ENCODE measurements at places on chromosomes 7 and 10. TPM values are rescaled to one million over a fixed set of nuclear protein-coding genes. Genes with fewer than 3 reads are reported as not detected.

- DNase-seq = peak; percentile 67
Observed at GRCh38 chr7:38398725-38399321, 125.4 kb upstream of the TARP start.

Gene GTF2IRD1
- polyA plus RNA-seq = 20.2 TPM

- DNase-seq = no peak
Observed at GRCh38 chr7:20529260-20529659, 86.2 kb upstream of the ABCB5 start.

Gene TLL2
- polyA plus RNA-seq = 0.28 TPM

DNA sequence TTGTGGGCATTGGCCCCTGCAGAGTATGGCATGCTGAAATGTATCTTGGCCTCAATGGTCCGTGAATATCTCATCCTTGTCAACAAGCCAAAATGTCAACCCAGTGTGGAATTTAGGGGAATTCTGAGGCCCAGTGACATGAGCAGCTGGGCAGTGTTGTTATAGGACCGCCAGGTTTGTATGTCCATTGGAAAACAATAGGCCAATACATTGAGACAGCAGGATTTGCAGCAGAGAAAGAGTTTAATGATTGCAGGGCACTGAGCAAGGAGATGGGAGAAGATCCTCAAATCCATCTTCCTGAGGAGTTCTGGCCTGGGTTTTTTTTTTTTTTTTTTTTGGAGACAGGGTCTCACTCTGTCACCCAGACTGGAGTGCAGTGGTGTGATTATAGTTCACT lies 95.7 kb upstream of the BAIAP2L1 start:
- DNase-seq = no peak

Gene RTKN2
- polyA plus RNA-seq = 1.5 TPM

DNA sequence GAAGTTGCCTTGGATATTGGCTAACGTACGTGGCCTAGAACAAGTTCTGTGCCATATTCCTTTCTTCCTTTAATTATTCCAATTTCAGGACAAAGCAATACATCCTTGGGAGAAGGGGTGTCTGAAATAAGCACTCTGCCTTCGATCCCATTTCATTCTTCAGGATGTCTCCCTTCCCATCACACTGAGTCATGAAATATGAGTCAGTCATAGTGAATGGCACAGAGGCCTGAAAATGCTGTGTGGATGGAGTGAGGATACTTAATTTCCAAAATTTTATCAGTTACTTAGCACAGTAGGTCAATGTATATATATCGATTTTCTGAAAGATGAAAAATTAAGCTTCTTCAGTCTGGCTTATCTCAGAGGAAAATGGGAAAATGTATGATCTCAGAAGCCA lies 19.5 kb downstream of the EVX1 start:
- DNase-seq = no peak

GRCh38 chr7:47085491-47086275 lies 496.2 kb downstream of the TNS3 start:
- DNase-seq = no peak

GRCh38 chr10:21953585-21954057 lies 49.9 kb downstream of the DNAJC1 start:
- peak; percentile 54 for DNase-seq

DNA sequence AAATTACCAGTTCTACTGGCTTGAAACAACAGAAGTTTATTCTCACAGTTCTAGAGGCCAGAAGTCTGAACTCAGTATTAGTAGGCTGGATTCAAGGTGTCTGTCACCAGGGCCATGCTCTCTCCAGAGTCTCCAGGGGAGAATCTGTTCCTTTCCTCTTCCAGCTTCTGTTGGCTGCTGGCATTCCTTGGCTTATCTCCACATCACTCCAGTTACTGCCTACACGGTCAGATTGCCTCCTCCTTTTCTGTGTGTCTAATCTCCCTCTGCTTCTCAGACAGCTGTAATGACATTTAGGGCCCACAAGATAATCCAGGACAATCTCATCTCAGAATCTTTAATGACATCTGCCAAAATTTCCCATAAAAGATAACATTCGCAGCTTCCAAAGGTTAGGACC lies 36.6 kb downstream of the MAPK8 start:
- no peak for DNase-seq

Gene CFAP58
- 0.47 TPM for polyA plus RNA-seq

Gene ZNF783
- 12.5 TPM for polyA plus RNA-seq

Gene FAM180A
- polyA plus RNA-seq = 0.08 TPM

- no peak for DNase-seq
Observed at GRCh38 chr7:115965236-115965635, 65.3 kb downstream of the TFEC start.

DNA sequence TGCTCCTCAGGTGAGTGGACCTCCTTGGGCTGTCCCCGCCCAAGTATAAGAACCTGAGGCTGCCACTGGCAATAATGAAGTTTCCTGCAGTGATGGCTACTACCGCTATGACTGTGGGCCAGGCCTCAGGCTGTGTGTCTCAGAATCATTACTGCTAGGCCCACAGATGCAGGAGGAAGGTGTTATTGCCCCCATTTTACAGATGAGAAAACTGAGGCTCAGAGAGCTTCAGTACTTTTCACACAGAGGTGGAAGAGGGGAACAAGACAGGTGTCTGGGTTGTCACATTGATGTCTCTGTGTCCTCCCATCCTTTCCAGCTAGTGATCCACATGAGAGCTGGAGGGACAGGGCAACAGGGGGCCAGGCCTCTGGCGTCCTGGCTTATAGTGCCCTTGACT lies 155.2 kb downstream of the CDH23 start:
- DNase-seq = no peak

GRCh38 chr10:70546584-70546983 lies 56.0 kb downstream of the PRF1 start:
- DNase-seq = no peak

- no peak for DNase-seq
Observed at GRCh38 chr10:100776671-100777070, 31.3 kb downstream of the PAX2 start.

DNA sequence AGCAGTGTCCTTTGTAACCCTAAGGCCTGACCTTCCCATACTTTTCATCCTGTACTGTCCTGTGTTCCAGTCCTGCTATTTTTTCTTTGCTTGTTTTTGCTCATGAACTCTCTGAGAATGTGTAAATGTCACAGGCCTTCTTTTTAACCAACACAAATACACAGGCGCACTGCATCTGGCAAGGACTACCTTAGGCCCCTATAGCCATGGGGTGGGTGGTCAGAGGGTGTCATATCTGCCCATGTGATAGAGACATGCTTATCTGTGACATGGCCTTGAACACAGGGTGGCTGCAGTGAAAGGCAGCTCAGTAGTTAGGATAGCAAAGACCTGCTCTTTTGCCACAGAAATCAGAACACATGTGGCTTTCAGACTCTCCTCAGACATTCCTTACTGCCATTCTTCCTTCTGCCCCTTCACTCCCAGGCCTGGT lies 3.9 kb upstream of the MBL2 start:
- DNase-seq = no peak

DNA sequence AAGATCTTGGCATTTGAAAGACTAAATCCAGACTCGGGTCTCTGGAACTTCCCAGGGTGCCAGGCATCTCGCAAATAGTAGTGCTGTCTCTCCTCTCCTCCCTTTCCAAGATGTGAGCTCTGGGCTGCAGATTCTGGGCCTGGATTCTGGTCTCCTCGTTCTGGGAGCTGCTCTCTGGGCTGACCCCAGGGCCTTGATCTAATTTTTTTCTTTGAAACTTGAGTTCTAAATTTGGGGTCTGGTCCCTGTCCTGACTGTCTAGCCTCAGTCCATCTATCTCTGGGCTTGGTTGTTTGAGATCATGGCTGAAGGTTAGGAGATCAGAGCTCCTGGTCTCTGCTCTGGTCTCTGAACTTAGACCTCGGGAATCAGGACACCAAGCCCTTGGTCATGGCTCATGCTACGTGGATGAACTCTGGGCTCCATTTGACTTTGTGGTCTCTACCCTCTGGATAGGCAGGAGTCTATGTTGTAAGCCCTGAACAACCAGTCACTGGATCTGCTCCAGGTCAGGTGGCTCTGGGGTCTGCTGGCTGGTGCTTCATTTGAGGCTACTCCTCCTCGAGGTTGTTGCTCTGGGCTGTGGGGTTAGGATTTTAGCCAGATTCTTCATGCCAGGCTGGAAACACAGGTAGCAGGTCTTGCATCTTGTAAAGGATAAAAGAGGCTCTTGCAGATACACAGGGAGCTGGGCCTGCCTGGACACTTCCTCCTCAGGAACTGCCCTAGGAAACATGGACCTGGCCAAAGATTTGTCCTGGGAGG lies 8.0 kb upstream of the MBL2 start:
- no peak for DNase-seq

DNA sequence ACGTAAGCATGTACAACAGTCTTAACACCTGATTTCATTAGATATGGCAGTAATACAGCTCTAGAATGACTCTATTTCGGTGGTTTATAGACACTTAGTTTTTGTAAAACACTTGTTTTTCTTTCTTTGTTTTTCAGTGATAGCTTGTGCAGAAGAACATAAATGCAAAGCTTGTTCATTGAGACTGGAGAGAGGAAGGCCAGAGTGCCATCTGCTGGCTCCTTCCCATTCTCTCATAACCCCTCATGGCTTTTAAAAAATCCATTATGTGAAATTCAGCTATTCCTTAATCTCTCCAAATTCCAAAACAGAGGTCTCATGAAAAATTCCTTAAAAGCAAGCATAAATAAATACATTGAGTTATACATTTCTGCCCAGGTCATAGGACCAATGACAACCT lies 76.3 kb downstream of the CACNB2 start:
- peak; percentile 20 for DNase-seq

GRCh38 chr10:117005026-117005526 lies at the start of gene SHTN1:
Gene SHTN1, minus strand, starts transcription at chr10:117005187. Its CDS starts 108 bp downstream, at chr10:117005079.
- DNase-seq = peak; percentile 82

DNA sequence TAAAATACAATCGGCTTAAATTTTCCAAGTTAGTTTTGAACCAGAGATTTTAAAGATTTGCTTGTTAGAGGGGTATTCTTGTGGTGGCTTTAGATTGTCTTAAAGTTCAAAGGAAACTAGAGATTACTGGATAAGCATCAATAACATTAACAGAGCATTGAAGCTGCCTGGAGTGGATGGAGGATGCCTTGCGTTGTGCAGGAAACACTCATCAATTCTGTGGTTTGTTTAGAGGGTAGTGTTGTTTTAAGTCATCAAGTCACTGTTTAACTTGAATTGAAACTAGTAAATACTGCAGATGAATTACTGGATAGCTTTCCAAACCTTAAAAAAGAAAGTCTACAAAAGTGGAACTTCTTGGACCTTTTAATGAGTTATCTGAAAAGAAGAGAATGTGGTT lies 218.6 kb downstream of the CELF2 start:
- no peak for DNase-seq

DNA sequence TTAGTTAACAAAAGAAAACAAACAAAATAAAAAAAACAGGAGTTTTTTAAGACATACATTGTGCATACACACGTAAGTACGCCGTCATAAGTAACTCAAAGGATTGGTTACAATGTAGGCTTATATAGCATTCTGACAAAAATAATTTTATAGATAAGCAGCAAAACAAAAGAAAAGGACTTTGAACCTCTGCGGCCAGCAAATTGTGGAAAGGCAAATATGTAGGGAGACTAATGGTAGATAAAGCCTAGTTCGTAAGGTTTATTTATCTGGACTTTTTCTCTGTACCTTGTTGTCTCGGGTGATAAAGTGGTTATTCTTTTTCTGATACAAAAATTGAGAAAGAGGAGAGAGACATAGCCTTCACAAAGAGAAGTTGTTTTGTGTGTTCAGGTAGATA lies 891.9 kb downstream of the CNTNAP2 start:
- DNase-seq = no peak

DNA sequence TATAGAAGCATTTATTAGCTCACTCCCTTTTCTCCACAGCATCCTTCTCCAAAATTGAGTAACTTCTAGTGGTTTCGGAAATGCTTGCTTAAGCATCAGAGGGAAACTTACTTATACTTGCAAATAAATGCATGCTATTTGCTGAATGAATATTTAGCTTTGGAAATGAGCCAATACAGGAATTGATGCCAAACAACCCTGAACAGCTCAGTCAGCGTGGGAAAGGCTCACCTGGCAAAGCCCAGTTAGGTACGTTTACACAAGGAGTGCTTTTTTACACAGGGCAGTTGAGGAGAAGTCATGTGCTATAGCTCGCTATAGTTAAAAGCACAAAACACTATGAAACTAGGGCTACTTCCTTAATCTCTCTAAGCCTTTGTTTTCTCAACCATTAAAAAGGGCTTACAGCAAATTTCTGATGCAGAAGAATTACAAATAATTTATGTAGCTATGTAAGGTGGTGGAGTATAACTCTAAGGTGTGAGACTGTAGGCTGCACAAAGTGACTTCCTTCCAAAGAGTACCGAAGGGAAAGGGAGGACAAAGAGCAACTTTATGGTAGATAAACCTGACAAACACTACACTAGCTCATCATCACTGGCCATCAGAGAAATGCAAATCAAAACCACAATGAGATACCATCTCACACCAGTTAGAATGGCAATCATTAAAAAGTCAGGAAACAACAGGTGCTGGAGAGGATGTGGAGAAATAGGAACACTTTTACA lies 498.2 kb downstream of the PHTF2 start:
- DNase-seq = no peak

DNA sequence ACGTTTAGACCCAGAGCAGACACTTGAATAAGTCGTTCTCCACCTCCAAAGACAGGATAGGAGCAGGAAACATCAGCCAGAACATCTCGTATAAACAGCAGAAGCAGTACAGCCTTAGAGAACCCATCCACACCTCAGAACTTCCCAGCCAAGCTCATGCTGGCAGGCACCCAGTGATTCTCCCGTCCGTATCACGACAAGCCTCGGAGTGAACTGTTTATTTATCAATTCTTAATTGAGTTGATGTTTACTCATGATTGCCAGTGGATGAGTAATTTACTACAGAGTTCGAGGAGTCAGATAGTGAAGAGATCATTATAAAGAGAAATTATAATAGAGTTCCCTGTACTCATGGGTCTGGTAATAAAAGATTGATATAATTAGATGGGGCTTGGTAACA lies 811.5 kb downstream of the LRMDA start:
- no peak for DNase-seq

Gene ARHGAP22
- 13.8 TPM for polyA plus RNA-seq

DNA sequence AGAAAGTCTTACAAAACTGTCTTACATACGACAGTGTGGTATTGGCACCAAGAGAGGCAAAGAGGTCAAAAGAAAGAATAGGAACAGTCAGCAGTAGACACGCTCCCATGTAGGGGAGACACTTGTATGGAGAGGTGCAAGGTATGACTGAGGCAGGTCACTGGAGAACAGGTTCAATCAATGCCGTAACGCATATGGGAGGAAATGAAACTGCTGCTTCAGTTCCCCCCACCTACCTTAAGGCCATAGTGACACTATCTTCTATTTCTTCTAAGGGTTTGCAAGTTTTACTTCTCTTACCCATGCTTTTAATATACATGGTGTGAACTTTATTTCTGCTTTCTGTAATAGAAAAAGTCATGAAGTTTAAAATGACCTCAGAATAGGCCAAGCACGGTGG lies 5.5 kb upstream of the PITRM1 start:
- no peak for DNase-seq

GRCh38 chr10:16581202-16581601 lies 59.5 kb upstream of the C1QL3 start:
- DNase-seq = no peak

Gene AQP1
- 2.4 TPM for polyA plus RNA-seq

DNA sequence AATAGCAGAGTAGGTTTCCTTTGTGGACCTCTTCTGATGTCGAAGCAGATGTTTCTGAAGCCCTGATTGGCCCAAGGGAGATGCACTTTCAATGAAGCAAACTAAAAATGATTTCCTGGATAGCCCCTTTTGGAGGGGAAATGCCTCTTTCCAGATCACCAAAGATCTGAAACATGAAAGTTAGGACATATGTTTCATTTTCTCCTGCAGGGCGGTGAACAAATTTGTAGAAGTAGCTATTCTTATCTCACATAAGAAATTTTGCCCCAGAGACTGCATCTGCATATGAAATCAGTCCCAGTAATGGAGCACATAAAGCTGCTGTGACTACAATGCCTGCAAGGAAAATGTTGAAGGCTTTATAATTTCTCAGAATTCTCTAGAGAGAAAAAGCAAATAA lies 56.0 kb downstream of the THSD7A start:
- peak; percentile 50 for DNase-seq

Gene DNTT
- not detected for polyA plus RNA-seq
